ENCODE measurements at places on chromosomes 7 and 10. TPM values are rescaled to one million over a fixed set of nuclear protein-coding genes. Genes with fewer than 3 reads are reported as not detected.

Gene MICALL2
- total RNA-seq, result 28.9 TPM

Gene PTPN20
- total RNA-seq, result 0.27 TPM

Gene SPDYE9
- total RNA-seq, result 0.08 TPM

Gene GARIN1A
- 1.2 TPM for total RNA-seq

Gene SPDYE11
- 0.08 TPM for total RNA-seq

Gene TMEM229A
- total RNA-seq, result 3.8 TPM

Gene GPR85
- 2.4 TPM for total RNA-seq
